ENCODE measurements at places on chromosomes 4 and X. TPM values are rescaled to one million over a fixed set of nuclear protein-coding genes. Genes with fewer than 3 reads are reported as not detected.

DNA sequence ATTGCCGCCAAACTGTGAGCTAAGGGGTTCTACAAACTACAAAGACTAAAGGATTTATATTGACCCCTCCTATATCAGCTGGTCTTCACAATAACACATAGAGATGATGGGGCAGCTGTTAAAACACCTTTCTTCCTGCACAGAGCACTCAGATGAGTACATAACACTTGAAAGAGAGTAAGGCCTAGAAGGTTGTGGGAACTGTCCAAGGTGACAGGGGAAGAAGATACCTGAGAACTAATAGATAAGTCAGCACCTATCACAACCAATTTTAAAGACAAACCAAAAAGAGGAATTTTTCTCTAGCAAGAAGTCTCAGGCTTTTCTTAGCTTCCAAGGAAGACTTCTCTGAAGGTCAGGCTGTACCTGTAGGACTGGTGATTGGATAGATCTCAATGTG lies 19.1 kb upstream of the CXCL6 start:
- no peak for DNase-seq

GRCh38 chrX:48505481-48505880 lies 3.3 kb upstream of the PORCN start:
- no peak for DNase-seq

DNA sequence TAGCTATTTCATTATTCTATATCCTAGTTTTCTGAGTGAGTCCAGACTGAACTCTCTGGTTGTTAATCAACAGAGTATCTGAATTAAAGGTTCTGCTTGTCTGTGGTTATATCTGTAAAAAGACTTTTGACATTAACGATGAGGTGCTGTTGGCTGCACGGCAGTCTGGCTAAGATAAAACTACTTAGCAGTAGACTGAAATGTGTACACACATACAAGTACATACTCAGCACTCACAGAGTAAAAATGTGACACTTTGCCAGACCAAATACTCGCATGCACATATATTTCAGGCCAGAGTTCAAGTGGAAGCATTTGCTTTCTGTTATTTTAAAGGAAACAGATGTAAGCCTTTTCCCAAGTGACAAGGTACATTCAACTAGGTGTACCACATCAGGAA lies 80.5 kb downstream of the PRDM5 start:
- DNase-seq = peak; percentile 66

DNA sequence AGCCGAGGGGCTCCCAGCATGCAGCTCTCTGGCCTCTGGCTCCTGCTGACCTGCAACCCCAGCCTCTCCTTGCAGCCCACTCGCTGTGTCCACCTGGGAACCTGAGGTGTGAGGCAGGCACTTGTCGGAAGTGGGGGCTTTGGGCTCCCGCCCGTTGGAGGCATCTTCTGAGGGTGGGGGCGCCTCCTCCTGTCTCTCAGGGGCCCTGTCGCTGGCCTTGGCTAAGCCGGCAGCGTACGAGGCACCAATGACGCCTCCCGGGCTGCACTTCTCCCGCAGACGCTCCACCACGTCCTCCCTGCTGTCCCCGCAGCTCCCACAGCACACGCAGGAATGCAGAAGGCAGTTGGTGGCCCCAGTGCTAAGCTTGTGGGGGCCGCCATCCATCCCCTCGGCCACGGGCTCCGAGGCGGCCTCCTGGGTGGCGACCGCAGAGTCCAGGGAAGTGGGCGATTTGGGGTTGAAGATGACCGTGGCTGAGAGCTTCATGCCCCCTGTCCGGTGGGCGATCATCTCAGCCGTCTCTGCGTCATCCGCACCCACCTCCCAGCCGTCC lies 42.5 kb upstream of the MXD4 start:
- no peak for DNase-seq

DNA sequence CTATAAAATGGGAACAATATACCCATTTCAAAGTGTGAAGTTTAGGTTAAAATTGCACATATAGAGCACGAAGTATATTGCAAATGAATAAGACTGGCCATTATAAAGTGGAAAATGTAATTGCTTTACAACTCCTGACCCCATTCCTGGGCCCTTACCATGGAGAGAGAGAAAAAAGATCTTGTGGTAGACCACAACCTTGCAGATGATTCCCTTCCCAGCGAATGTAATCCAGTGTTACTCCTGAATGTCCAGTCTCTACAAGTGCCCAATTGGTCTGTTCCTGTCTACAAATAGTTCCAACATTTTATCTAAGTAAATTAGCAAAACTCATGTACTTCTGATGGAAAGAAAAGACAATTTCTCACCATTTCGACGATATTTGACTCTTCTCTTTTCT lies 184.1 kb upstream of the LNX1 start:
- DNase-seq = no peak

SPANXN3 gene
- not detected for total RNA-seq

DNA sequence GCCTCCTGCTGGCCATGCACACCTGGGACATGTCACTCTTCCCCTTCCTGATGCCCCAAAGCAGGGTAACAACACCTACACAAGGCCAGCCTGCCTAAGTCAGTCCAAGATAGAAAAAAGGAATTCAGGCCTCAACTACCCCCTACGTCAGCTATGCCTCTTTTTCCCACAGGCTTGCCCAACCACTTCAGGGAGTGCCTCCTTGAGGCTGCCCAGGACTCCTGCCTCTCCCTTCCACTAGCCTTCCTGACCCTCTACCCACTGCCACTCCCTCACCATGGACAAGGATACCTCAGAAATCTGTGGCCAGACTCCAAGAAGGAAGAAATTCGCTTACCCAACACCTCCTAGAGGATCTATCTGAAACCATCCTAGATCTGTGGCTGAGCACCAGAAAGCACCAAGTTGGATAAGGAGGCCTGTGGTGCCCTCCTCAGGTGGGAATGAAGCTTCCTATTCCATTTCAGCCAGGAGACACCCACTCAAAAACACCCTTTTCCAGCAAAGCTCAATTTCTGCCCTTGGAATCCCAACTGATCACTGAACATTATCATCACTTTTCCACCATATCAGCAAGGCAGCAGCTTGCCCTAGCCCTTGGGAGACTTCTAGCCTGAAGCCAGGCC lies 1.8 kb downstream of the KDM5C start:
- DNase-seq = no peak

PAGE2B gene
- not detected for total RNA-seq

TCEAL6 gene
- not detected for total RNA-seq

DNA sequence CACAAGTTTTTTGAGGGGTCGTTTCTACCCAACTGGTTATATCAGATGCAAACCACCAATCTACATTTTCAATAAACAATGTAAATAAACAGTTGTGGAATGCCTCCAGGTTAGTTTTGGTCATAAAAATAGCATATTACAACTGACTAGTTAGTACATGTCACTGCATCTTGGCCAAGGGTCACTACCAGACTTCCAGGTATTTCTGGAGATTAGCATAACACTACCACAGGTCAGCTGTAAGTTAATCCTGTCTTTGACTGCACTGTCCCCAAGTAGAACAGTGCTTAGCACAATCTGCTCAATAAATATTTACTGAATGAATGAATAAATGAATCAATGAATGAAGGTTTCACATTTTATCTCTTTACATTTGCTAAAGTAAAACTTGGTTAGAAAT lies 64.4 kb downstream of the TBC1D19 start:
- no peak for DNase-seq

GRCh38 chr4:16505726-16506125 lies 279.5 kb upstream of the TAPT1 start:
- no peak for DNase-seq

BDH2 gene
- total RNA-seq = 60.4 TPM

SASH3 gene
- total RNA-seq = 2.9 TPM

FAT4 gene
- total RNA-seq = 34.7 TPM

TREX2 gene
- 0.72 TPM for total RNA-seq

CD38 gene
- total RNA-seq = 9.6 TPM

RNF212 gene
- 9.1 TPM for total RNA-seq

MTNR1A gene
- total RNA-seq = not detected

DNA sequence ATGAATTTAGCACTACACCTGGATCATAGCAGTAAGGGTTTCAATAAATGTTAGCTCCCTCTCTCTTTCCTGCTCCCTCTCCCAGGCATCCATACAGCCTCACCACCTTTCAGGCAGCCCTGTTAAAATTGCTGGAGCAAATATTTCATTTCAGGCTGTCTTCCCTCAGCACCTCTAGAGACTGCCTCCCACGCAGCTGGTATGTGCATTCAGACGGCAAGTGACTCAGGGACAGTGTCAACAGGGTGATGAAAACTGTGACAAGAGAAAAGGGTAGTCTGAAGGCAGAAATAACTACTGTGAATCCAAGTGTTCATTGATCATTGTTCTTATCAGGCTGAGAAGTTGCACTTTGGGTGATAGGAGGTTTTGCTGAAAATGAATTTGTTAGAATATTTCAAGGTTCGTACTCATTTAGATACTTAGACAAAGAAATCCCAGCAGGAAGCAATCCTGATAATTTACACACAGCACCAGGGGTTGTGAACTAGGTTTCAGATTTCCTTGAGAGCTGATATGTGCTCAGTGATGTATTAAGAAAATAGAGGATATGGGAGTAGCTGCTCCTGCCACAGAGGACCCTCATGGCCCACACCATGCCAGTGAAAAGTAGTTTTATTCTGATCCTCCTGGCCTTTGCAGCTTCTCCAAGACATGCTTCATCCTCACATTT lies 424.2 kb downstream of the FGF13 start:
- DNase-seq = no peak

- no peak for DNase-seq
Observed at GRCh38 chr4:4490041-4490440, 51.8 kb downstream of the STX18 start.
